ENCODE measurements at places on chromosomes 2 and 18.
A peak's percentile ranks its signal among the peaks of the same experiment; 100 is the strongest.

GRCh38 chr2:62727259-62727867 lies 21.9 kb downstream of the EHBP1 start:
- no peak for DNase-seq

DNA sequence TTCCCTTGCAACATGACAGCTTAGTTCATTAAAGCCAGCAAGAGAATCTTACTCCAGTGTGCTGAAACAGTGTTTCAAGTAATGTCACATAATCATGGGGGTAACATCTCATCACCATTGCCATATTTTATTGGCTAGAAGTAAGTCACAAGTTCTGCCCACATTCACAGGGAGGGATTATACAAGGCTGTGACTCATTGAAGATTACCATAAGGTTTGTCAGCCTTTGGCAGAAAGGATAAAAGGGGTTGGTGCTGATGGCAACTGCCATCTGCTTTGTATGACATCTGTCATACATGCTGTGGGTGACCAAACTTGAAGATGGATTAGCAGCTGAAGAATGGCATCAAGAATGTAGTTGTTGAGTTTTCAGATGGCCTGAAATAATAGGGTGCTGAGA lies 61.2 kb downstream of the KCNE4 start:
- DNase-seq, result no peak

DNA sequence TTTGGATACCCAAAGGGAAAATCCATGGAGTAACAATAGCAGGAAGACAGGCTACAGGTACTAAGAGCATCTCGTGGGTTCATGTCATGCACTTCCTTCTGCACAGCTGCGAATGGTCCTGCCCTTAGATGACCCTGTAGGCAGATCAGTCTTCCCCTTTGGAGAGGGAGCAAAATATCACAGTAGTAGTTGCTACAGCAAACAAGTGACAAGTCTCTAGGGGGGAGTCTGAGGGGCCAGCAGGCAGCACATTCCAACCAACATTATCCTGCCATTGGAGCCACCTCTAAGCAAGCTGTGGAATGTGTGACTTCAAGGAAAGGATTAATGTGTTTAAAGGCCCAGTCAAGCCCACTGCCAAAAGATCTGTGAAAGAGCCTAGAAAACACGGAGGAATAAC lies 273.2 kb upstream of the PARD3B start:
- DNase-seq, result no peak

DNA sequence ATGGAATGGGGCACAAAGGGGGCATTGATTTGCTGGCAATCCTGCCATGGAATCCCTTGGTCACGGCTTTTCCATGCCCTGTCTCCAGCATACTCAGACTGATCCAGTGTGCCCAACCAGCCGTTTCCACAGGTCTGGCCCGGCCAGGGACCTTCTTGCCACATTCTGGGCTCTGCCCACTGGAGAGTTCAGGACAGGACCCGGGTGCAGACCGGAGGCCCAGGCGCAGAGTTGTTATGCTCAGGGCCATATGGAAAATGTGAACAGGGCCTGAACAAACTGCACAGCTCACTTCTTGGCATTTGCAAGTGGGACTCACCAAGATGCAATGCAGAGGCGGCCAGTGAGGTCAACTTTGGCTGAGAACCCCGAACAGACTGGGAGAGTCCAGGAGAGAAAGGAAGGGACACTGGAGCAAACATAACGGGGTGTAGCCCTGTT lies 15.6 kb upstream of the ASAP2 start:
- DNase-seq, result peak; percentile 91

GRCh38 chr18:12686100-12686499 lies 16.4 kb downstream of the CEP76 start:
- no peak for DNase-seq

DNA sequence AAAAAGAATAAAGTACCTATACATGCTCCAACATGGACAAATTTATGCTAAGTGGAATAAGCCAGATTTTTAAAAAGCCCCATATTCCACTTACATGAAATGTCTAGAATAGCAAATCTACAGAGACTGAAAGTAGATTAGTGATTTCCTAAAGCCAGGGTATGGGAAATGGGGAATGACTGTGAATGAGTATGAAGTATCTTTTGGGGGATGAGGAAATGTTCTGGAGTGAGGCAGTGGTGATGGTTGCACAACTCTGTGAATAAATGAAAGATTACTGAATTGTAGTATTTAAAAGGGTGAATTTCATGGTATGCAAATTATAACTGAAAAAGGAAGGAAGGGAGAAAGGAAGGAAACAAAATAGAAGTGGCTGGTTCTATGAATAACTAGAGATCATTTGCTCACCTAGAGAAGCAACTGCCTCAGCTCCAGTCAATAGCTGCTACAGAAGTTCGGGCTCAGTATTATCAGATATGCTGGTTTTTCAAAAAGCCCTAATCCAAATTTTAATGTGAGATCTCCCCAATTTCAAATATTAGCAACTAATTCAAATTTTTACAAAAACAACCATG lies 39.3 kb downstream of the MAP3K2 start:
- no peak for DNase-seq

- no peak for DNase-seq
These were observed 160.9 kb downstream of the FBXO15 start for GRCh38 chr18:73986711-73987110.

GRCh38 chr2:74685408-74685807 lies 31.4 kb downstream of the SEMA4F start:
- DNase-seq, result no peak

GRCh38 chr2:67799886-67800285 lies 262.9 kb downstream of the C1D start:
- DNase-seq, result no peak

GRCh38 chr2:47558768-47559684 lies 156.1 kb downstream of the MSH2 start:
- DNase-seq, result no peak

DNA sequence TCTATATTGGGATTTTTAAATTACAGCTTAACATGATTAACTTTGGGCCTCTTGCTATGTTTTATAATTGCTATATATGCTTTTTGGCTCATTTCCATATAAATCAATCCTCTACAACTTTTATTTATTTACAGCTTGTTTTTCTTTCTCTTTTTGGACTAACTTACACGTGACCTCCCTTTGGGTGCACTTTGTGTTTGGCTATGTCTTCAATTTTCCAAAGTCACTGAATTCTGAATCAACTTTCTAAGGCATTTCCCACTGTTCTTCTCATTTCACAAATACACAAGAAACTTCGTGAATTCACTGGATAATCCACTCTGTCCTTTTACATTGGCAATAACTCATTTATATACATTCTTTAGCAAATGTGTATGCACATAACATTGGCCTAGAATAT lies 5.4 kb upstream of the CPS1 start:
- no peak for DNase-seq

DNA sequence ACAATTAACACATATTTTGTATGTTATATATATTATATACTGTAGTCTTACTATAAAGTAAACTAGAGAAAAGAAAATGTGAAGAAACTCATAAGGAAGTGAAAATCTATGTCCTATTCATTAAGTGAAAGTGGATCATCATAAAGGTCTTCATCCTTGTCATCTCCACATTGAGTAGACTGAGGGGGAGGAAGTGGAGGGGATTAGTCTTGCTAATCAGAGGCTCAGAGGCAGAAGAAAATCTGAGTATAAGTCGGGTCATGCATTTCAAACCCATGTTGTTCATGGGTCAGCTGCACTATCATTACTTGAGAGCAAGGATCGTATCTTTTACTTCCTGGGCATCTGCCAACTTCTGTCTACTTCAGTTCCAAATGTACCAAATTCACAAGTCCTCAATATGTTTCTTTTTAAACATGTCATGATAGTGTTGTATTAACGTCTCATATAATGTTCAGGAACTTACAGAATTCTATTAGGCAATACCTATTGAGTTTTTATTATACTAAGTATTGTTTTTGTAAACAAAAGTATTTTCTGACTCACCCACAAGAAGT lies 208.9 kb upstream of the BOD1L2 start:
- no peak for DNase-seq

DNA sequence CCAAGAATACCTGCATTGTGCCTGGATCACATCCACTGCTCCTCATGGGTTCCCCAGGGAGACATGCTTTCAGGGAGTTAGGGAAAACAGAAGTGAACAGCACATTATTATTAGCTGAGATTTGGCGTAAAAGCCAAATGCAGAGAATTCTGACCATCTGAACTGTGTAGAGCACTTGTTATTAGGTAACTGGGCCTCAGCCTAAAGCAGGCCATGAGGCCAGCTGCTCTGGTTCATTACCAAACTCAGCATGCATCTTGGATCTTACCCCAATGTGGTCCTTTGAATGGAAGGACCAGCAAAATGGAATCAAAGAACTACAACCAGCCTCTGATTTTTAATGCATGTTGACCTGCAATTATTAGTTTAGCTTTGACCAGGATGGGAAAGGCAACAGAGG lies 322.3 kb downstream of the KCNS3 start:
- no peak for DNase-seq

DNA sequence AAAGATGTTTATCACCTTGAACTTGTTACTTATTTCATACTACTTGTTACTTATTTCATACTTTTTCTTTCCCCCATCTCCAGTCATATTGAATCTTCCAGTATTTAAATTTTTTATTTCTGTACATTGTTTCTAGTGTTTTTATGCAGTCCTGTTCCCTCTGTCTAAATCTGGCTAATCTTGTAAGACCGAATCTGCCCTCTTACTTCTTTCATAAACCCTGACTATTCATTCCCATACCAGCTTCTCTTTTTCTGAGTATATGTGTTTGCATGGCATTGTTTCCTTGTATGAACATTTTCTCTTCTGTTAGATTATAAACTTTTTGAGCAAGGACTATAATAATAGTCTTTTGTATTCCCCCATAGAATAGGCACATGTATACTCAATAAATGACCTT lies 131.7 kb downstream of the TAF4B start:
- no peak for DNase-seq

DNA sequence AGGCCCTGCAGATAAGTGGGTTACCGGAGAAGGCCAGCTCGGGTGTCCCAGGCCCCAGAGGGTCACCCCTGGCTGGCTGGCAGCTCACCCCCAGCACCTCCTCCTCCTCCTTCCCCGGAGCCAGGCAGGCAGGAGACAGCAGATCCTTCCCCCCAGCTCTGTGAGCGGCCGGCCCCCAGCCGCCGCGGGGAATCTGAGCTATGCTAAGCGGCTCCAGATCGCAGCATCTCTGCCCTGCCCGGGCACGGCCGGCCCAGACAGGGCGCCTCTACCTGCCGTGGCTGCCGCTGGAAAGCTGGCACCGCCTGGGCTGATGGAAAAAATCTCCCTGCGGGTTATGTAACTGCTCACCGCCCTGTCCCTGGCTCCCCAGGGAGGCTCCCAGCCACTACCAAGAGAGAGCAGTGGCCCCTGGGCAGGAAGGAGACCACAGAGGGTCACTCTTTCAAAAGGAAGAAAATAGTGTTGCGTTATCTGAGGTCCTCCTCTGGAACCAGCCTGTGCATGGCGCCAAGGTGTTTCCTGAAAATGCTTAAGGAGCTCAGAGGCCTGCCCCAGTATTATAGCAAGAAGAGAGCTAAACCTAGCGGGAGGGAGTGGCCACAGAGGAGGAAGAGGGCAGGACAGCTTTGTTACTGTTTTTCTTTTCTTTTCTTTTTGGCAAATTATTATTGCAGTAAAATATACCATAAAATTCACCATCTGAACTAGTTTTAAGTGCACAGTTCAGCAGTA lies 179.0 kb downstream of the SMAD7 start:
- DNase-seq, result no peak

GRCh38 chr2:112625474-112626114 lies 20.1 kb upstream of the SLC20A1 start:
- no peak for DNase-seq

DNA sequence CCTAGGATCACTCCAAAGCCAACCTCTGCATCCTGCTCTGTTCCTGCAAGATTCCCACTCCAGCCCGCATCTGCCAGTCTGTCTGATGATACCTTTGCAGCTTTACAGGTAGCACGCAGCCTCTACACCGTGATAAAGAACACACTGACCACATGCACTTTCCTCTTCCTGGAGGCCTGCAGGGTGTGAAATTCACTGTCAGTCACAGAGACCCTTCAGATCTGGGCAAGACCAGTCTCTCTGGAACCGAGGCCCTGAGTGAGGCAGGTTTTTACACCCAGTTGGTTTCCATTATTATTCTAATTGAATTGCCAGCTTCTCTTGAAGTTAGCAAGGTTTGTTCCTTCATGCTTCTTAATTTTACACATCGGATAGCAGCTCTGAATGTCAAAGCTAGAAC lies 30.5 kb upstream of the TWIST2 start:
- DNase-seq, result no peak

- peak; percentile 80 for DNase-seq
These were observed 123.0 kb upstream of the SLC39A10 start for GRCh38 chr2:195533771-195534642.

DNA sequence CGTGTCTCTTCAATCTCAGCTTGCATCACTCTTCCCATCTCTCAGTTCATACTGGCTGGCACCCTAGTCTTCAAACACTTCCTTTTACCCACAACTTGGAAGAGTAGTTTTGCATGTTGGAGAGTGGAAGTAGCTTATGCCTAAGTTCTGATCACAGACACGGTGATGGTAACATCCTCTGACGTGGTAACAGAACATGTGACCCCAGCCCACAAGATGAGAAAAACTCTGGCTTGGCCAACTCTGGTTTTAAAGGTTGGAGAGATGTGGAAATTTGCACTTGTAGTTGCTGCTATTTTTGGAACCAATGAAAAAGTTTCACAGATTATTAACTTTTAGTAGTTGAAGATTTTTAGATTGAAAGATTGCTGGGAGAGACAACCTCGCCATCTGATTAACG lies 155.4 kb upstream of the SLC35G4 start:
- DNase-seq, result no peak

DNA sequence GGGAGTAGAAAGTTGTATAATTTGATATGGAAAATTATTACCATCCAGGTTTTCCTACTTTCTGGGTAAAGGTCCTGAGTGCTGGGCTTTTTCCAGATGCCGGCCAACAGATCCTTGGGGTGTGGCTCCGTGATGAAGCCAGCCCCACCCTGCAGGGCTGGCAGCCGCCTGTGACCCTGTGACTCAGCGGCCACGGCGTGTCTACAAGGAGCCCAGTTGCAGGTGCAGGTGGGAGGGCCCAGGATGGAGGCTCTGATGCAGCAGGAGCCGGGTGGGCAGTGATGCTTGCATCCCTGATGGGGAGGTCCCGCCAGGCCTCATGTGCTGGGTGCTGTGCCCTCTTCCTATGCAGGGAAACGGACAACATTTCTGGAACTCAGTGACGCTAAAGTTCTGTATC lies 96.0 kb upstream of the ALKAL2 start:
- no peak for DNase-seq

DNA sequence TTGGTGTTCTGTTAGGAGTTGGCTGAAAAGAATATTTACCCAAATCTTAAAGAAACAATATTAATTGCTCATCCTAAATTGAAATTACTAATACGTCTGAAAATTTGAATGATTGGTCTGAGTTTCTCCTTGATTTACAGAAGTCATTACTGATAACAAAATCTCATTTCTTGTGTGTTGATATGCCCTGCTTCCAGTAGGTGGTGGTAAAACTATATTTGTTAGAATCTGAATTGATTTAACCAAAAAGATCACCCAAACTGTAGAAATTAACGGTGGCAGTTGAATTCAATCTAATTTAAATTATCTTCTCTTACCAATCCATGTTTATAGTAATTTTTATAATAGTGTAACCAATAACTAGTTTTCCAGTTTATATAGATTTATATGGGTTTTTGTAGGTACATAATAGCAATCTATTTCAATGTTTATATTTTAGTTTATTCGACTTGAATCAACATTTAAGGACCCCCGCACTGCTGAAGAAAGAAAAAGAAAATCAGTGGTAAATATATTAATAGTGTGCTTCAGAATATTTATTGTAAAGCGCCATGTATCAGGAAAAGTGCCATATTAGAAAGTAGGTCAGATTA lies 38.3 kb downstream of the PAPOLG start:
- no peak for DNase-seq

- DNase-seq, result no peak
These were observed 26.0 kb downstream of the SOS1 start for GRCh38 chr2:39094717-39095363.
